GM04504 (cell line): ENCODE measurements at places on chromosomes 6 and 20.

GRCh38 chr6:37776566-37776965, 43.0 kb upstream of the ZFAND3 start:
- DNase-seq: no peak

DNA sequence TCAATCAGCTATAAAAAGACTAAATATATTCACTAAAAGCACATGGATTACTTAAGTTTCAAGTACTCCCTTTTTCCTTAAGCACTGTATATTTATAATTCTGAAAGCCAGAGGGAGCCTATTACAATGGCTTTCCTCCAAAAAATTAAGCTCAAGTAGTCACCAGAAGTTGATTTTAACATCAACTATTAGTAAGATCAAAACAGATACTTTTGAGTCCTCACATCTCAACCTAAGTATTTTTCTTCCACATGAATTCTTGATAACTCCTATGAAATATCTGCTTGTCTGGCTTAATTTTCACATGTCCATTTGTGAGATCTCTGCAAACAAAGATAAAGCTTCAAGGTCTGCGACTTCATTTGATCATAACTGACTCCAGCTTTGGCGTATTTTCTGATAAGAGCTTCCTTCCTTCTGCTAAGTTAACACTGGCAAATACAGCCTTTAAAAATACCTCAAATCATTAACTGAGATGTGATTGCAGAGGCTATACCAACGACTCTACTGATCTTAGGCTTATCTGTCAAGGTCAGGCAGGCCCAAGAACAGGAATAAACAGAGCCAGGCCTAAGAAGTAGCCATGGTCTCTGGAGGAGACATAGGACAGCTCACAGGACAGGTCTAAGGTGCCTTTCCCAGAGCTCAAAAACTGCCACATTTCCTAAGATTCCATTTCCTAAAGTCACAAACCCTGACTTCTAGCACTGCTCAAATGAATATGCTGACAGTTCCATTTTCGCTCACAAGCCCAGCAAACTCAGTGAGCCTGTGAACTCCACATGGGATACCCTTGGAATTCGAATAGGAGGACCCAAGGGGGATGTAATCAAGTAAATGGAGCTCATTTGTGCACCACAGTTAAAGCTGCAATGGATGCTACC, 10.0 kb downstream of the SNX5 start:
- DNase-seq: no peak

DNA sequence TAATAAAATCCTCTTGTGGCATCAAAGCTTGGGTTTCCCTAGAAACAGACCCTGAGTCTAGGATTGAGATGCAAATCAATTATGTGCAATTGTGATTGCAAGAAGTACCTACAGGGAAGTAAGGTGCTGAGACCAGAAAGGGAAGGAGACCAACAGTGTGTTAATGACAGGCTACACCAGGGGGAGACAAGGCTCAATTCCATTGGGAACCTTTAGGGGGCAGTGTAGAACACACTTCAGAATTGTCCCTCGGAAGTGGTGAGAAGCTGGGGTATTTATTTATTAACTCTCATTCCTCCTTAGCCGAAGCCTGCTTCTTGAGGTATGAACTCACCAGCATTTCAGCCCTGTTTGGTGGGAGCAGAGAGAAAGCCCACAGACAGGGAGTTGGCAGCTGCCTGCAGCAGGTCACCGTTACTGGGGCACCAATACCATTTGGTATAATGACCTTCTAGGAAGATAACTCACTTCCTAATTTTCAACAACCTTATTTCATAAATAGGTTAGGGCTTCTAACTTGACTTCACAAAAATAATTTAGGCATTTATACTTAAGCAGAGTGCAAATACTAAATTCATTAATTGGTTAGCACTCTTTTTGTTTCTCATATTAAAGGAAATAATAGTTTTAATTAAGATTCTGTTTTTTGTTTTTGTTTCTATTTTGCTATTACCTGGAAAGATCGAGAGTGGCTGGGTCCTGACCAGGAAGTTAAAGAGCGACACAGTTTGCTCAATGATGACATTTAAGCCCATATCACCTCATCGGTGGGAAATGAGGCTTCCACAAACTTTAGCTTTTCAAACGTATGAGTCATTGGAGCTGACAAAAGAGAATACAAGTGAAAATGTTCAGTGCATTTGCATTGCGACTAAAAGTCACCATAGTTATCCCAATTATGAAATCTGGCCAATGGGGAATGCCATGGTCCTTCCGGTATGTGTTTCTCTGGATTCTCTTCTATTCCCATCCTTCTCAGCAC, 94.8 kb downstream of the BTBD3 start:
- DNase-seq: peak; percentile 12

GRCh38 chr6:135021310-135022049, 33.1 kb downstream of the HBS1L start:
- no peak for DNase-seq

DNA sequence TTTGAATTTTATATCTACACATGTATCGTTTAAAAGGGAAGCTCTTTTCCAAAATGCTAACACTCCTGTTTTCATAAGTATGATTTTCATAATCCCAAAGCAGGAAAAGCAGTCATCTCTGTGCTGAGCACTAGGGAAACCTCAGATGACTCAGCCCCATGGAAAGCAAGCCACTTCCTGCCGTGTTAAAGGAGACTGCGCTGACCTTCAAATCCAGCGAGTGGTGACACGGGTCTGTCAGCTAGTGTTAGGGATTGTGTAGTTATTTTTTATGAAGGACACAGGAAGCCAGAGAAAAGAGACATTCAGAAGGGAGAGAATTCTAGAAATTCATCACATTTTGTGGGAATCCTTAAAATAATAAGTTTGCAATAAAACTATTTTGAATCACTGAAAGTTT, 57.0 kb upstream of the CD93 start:
- peak; percentile 65 for DNase-seq

DNA sequence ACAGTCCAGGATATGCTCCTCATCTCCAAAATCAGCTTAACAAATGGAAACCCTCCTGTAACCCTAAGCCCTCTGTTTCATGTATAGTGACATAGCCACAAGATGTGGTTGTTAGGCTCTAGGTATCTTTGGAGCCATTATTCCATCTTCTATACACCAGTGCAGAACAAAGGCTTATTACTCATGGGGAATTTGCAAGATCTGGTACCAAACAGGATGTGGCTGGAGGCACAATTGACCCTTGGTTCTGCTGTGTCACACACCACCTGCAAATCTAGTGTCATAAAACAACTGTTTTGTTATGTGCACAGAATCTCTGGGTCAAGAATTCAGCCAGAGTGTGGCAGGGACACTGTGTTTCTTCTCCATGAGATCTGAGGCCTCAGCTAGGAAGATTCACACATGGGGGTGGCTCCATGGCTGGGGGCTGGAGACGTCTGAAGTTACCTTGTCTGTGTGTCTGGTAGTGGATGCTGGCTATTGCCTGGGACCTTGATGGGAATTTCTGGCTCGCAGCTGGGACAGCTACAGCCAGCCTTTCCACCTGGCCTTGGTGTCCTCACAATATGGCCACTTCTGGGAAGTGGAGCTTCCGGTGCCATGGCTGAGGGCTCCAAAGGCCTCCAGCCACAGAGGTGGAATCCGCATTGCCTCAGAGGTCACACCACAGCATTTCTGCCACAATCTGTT, 369.9 kb downstream of the CDH26 start:
- no peak for DNase-seq

DNA sequence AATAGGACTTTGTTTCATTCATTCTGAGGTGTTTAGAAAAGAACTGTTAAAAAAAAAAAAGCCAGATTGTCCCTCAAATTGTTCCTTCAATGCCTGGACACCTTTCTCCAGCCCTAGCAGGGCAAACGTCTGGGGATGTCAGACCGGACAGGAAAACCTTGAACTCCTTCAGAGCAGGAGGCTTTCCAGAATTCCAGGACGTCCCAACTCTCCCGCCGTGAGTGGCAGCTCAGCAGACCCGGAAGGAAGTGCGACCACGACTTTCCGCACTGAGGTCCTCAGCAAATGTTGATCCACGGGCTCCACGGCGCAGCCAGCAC, 139.1 kb downstream of the DLL1 start:
- DNase-seq: no peak

GRCh38 chr6:34671801-34672656, 24.5 kb downstream of the ILRUN start:
- DNase-seq: no peak

DNA sequence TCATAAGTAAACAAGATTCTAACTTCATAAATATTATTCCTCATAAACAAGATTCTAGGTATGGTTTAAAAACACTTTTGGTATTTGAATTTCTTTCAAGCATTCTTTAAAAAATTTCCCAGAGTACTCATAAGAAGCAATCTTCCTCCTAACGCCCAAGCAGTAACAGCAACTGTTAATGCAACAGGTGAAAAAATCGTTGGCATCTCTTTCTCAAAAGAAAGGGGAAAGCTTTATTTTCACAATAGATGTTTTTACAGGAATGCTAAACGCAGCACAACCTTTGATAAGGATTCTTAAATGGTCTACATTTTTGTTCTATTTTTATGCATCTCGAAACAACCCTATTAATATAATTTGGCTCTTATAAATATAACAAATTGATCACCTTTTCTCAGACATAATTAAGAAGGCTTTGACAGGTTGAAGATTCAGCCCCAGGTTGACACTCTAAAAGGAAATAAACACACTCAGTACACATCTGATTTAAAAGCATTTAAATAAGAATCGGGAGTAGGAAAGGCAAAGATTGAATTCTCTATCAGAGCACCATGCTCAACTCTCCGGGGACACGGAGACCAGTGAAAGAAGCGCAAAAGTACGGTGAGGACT, 634 bp downstream of the AHI1 start:
- DNase-seq: no peak
